Jurkat, Clone E6-1 (cell line): ENCODE measurements at places on chromosomes 4 and X.
A peak's percentile ranks its signal among the peaks of the same experiment; 100 is the strongest.

- DNase-seq: no peak
Observed at GRCh38 chrX:133645977-133646718, 230.9 kb upstream of the GPC4 start.

DNA sequence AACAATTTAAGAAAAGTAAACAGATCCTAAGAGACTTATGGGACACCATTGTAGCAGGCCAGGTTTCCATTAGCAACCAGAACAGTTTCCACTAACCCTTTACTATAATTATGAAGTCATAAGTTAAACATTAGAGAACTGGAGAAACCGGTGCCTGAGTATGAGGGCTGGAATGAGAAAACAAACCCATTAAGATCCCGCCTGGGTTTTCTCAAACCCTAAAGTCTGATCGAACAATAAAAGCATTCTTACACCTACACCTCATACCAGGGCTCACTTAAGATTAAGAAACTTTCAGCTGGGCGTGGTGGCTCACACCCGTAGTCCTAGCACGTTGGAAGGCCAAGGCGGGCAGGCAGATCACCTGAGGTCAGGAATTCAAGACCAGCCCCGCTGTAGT, 13.7 kb upstream of the DHX15 start:
- DNase-seq: no peak

DNA sequence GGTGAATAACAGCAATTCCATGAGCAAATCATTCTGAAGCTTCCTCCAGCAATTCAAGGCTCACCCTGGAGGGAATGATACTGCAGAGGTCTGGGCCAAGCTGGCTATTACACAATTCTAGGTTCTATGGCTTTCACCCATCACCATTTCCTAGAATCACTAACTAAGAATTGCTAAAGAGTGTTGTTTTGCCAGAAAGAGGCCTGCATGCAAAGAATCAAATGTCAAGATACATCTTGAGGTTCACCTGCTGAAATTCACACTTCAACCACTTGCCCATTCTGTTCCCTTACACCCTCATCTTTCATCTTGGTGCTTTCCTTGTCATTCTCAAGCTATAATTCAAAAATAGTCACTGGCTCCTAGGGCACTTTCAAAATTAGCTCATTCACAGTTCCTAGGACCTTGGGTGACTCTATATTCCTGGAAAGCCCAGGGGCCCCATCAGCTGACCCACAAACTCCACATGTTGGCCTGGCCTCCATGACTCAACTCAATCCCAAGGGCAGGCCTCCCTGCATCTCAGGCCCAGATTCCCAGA, 7.0 kb downstream of the APBB2 start:
- no peak for DNase-seq

- no peak for DNase-seq
Observed at GRCh38 chrX:97268182-97268680, 384.5 kb downstream of the RPA4 start.

DNA sequence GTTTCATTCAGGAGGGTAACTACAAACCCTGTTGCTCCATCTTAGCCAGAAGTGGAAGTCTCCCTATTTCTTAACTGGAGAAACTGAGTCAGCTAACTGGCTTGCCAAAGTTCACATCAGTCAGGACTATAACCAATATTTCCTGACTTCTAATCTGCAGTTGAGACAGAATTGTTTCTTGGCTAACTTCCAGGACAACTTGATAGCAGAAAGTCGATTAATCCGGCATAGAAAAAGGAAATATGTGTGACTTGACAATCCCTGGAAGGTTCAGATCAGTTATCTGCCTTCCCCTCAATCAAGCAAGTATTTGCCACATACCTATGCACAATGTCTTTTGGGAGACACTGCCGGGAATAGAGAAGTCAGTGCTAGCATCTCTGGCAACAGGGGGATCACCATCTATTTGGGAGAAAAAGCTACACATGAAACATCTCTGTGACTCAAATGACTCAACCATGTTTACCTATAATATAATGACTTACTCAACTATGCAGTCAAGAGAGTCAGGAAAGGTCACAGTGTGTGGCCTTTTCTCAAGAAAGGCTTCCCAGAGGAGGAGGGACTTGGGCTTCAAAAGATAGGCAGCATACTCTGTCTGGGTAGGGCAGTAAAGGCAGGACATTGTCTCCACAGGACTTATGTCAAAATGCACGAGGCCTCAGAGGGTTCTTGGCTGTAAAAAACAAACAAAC, 12.4 kb upstream of the LONRF3 start:
- DNase-seq: no peak

DNA sequence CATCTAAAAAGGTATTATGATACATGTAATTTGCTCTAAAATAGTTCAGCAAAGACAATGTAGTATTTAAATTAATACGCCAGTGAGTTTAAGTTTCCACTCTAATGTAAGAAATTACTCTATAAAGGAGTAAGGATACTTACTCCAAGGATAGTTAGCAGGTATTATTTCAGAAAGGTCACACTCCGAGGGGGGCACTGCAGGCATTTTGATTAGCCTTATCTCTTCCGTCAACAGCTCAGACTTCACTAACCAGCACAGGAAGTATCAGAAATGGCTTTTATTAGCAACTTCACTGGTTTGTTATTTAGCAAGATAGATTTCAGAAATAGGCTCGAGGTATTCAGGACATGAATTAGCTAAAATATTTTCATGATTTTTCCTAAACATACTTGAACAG, 127.0 kb downstream of the COX18 start:
- no peak for DNase-seq

GRCh38 chr4:52195869-52196268, 144.8 kb downstream of the SPATA18 start:
- no peak for DNase-seq

DNA sequence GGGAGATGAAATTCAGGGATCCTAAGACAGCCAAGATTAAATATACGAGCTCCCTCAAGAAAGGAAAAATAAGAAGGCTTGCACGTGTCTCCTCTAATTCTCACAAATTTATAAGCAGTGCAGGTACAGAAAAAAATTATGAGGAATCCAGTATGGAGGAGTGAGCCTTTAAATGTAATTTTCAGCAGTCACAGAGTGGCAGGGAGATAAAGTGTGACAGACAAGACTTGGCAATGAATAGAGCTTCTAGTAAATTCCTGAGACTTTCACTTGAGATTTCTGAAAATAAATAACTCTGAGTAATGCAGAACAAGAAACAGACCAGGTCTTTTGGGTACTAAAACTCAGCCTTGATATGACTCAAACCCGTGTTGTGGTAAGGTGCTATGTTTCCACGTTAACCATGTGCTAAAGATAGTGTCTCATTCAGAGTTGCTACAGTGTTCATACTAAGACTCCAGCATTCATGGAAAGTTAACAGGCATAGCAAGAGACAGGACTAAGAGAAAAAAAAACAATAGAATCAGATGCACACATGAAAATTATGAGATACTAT, 119.8 kb downstream of the SPOCK3 start:
- DNase-seq: no peak

DNA sequence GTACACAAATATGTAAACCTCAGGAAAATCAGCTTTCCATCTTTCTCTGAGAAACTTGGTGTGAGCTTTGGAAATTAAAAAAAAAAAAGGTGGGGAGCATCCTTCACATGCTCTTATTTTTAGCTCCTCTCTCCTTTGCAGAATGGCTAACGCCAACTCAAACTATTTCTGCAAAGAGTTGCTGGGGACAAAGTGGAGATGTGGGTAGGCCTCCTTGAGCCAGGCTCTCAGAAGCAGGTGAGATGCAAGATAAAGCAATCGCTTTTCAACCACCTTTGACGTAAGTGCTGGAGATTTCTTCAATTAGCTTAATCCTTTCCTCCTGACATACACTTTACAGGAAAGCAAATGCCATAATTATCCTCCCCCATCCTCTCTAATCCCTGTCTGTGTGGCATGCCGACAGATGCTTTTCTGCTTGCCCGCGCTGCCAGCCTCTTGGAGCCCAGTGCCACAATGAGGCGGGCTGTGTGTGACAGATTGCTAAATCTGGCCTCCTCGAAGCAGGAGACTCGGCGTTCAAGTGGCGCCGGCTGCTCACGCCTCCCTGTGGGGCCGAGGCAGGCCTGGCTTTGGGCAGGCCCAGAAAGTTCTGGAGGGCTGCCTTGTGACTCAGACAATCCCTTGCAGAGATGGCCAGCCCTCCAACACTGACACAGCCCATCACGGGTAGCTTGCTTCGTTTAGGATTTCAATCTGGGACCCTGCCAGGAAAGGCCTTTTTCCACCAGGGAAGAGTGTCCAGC, 64.9 kb upstream of the SOD3 start:
- no peak for DNase-seq

DNA sequence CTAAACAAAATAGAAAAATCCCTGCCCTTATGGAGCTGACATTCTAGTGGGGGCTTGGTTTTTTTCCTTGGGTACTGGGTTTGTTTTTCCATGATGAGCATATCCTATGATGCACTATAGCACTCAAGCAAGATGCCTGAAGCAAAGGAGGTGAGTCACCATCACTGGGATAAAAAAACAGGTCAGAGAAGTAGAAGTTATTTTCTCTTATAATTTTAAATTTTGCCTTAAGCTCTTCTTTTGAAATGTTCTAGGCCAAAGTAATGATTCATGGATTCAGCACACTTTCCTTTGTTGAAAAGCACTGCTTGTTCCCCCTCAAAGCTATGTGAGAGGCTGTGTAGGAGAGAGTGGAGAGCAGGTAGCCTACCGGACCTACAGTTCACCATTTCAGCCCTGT, 15.2 kb upstream of the CXCL2 start:
- no peak for DNase-seq

- DNase-seq: no peak
Observed at GRCh38 chrX:7225338-7225737, 77.4 kb upstream of the PUDP start.

GRCh38 chr4:165507381-165507780, 128.6 kb downstream of the CPE start:
- no peak for DNase-seq

DNA sequence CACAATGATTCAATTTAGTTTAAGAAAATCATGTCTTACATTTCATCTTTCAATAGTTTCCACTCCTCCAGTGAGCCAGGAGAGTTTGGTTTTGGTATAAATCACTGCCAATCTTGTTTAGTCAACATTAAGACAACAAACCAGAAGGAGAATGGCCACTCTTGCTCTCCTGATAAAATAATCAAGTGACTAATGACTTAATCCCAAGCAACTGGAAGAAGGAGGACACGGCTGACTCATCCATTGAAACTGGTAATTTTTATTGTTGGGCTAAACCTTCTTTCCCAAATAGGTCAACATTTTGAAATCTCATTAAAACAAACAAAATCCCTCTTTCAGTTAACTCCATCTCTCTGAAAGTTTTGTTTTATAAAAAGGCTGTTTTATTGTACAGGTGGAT, 230.2 kb downstream of the CLCN4 start:
- no peak for DNase-seq

GRCh38 chrX:152136312-152136711, 2.1 kb downstream of the MAGEA10 start:
- DNase-seq: no peak

- DNase-seq: no peak
Observed at GRCh38 chr4:3713817-3714641, 52.2 kb upstream of the ADRA2C start.

GRCh38 chr4:151098979-151099228, 524 bp upstream of the RPS3A start:
- no peak for DNase-seq

GRCh38 chrX:125205918-125206665, 113.6 kb upstream of the TEX13C start:
- DNase-seq: peak; percentile 8

DNA sequence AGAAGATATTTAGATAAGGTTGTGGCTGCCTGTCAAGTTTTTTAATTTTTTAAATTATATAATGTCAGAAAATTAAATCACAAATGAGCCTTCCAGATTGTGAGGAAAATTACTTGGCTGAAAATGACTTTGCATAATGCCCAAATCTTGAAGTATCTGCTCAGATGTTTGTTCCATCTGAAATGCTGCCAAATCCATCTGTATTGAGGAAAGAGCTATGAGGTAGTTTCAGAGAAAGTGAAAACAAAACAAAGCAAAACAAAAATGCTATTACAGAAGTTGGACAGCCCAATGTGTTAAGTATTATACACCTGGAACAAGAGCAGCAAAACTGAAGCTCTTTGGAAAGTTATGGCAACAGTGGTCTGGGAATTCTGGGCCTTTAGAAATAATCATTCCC, 23.3 kb upstream of the GUCY1B1 start:
- no peak for DNase-seq

GRCh38 chr4:95599777-95600400, 51.1 kb upstream of the UNC5C start:
- DNase-seq: no peak

DNA sequence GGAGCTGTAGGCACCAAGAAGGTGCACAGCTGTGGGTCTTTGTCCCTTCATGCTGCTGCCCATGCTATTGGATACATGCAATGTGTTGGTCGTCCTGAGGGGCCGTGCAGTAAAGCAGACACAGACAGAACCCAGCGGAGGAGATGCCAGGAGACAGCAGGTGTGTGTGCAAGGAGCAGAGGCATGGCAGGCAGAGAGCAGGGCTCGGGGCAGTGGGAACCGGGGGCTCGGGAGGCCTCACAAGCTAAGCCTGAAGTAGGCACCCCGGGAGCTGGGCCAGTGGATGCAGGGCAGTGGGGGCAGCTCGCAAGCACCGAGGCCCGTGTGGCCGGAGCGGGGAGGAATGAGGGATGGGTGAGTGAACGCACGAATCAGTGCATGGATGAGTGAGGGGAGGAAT, 13.2 kb downstream of the HTRA3 start:
- no peak for DNase-seq

DNA sequence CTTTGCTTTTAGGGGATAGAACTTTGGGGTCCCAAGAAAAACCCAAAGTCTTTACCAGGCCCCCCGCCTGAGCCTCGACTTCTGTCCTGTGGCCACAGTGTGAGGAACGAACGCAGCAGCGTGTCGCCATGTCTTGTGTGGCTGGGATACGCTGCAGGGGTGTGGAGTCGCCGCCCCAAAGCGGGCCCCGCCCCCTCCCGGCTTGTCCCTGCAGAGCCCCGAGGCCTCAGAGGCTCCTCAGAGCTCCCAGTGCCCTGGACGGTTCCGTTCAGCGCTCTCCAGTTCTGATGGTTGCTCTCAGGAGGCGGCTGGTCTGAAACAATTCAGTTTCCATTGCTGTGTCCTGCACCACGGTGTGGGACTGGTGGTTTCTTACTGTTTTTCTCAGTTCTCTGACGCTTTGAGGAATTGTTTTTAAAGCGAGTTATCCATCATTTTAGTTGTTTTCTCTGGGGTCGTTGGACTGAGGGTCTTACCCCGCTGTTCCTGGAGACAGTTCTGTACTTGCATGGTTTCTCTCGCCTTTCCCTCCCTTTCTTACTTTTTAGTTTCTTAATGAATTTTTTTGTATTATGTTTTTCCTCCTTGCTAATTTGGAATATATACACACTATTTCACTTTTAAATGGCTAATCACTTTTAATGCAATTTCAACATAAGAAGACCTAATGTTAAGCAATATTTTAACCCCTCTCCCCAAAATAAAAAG, 1.6 kb upstream of the IDUA start:
- no peak for DNase-seq

DNA sequence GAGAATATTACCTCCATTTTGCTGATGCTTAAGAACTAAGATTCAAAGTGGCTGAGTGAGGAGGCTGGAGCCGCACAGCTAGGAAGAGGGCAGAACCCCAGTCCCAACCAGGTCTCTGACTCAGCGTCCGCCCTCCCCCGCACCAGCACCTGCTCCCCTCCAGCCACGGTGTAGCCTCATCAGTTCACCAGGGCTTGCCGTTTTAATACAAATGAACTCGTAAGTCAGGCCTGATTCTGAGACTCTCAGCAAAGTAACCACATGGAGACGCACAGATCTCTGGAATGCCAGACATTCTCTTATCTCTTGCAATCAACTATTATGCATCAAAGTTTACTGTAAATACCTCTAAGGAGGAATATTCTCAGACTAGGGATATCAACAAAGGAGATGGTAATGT, 52.4 kb downstream of the ENPP6 start:
- no peak for DNase-seq

- DNase-seq: no peak
Observed at GRCh38 chr4:100166297-100167039, 23.8 kb downstream of the DDIT4L start.
